ENCODE measurements at places on chromosomes 7 and 10. TPM values are rescaled to one million over a fixed set of nuclear protein-coding genes. Genes with fewer than 3 reads are reported as not detected.

GRCh38 chr7:20454202-20454601 is 123.5 kb downstream of the ITGB8 start:
- DNase-seq: no peak

GRCh38 chr10:22326145-22326702 is 5.3 kb downstream of the BMI1 start:
- DNase-seq: no peak

DNA sequence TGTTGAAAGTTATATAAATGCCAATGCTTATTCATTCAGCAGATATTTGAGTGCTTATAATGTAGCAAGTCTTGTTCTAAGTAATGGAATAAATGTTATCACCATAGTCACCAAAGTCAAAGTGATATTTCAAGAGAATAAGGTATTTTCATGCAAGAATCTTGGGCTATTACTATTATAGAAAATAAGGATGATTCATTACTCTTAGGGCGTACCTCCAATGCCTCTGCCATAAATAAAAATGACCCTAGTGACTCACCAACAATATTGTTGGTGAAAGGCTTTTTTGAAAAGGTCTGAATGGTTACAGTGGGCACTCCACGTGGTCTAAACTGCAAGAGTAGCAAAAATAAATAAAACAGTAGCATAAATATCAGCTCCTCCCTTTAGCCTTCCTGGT is 68.4 kb downstream of the RALA start:
- no peak for DNase-seq

GRCh38 chr10:69844698-69845097 is 43.0 kb downstream of the COL13A1 start:
- DNase-seq: no peak

GRCh38 chr7:157517782-157518513 is 181.1 kb downstream of the DNAJB6 start:
- no peak for DNase-seq

DNA sequence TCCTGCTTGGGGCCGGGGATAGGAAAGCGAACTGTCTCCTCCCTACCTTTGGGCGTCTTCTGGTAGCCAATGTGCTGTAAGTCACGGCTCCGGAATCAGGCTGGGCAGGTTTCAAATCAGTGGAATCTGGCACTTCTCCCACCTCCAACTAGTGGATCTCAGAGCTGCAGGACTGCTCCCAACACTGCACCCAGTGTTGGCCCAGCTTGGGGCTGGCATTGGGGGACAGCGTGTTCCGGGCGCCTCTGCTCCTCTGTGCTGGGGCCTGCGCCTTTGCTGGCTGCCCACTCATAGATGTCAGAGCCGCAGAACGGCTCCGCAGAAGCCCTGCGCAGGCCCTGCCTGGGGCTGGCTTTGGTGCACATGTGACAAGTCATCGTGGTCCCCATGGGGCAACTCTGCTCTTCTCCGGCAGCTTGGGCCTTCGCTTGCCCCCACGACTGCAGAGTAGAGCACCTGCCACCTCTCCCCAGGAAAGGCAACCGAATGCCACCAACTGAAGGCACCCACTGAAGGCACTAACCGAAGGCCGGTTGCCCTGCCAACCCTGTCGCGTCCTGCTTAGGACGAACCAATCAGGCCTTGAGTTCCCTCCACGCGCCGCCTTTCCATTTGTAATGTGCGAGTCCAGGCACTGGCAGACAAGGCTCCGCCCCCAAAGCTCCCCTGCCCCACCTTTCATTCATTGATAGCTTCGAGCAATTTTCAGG is 85.5 kb upstream of the ABI1 start:
- no peak for DNase-seq

DNA sequence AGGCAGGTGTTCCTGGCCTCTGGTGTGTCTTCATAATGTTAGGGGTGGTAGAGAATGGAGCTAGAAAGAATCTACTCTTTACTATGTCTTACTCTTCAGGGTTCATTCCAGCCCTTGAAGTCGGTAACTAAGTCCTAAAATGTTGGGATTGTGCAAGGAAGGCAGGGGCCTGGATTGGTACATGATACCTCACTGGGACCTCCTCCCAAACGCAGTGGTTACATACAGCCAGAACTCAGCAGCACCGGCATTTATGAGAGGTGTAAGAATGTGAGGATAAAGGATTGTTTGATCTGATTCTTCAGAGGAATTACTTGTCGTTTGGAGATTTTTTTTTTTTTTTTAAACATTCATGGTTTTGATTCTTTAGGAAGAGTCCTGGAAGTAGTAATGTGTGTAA is 6.9 kb downstream of the COMTD1 start:
- no peak for DNase-seq

DNA sequence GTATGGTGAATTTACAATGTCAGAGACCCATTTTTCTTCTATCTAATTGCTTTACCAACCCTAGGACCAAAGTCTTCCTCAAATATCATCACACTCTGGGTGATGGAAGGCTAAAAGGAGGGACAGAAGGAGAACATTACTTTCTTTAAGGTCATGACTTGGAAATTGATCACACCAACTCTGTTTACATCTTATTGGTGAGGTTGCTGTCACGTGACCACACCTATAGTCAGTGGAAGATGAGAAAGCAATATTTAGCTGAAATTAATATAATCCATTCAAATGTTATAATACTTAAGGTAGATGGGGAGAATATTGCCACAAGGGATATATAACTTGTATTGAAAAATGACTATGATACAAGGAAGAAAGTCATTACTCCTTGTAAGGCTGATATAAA is 183.6 kb upstream of the SMIM30 start:
- DNase-seq: no peak

DNA sequence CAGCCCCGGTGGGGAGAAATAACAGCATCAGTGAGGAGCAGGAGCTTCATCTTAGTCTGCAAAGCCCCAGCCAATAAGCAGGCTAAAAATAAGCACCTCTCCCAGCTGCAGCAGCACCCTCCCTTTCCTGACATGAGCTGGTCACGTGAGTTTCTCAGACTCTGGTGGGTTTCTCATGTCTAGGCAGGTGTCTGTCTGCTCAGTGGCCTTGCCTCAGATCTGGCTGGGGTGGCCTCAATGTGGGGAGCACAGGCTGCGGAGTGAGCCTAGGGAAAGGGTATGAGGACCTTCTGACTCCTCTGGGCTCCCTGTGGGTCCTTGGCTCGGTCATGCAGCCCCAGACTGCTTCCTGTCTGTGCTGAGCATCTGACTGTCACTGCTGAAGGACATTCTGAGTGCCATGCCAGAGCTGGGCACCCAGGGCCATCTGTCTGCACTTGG is 81.6 kb upstream of the LRRC4 start:
- no peak for DNase-seq

- DNase-seq: no peak
These were observed 309.3 kb upstream of the KCND2 start for GRCh38 chr7:119963654-119964053.

DNA sequence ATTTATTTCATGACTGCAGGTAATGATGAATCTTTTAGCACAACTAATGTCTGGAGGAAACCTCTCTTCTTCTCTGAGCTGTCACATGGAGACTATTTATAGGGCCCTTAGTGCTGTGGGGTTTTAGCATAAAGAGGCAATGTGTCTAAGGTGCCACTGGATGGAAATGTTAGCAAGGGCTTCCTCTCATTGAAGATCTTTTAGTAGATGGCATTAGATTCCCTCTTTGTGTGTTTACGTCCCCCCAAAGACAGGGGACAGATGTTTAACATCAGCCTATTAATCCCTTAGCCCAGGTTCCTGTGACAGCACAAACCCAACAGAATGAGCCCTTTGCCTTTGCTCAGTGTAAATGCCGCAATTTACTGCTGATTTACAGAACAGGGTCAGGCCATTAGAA is 208.6 kb downstream of the SKAP2 start:
- DNase-seq: no peak

DNA sequence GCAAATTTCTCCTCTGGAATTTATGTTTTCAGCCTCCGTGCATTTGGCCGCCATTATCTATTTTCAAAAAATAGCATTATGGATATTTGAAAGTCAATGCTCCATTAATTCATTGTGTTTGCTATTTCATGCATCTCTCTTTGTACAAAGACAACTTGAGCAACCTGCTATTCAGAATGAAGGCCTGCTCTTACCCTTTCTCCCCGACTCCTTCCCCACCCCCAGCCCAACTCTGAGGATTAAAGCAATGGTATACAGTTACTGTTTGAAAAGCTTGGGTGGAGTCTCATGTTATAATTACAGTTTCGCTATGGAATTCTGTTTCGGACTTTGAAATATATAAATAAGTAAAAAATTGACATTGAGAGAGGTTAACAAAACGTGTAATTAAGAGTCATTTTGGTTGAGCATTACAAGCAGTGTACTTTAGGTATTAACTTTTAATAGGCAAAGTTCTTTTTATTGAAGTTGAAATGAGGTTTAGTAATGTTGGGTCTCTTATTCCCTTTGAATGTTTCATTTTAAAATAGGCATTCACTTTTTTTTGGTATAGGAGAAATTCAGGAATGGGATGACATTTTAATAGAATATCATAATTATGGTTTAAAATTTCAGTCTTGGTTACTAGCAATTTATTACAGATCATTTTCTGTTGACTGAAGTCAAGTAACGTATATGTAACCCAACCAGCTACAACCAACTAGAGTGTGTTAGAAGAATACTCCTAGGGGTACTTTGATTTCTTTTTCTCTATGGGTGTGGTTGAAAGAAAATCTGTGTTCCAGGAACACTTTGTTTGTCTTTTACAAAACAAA is 93.1 kb downstream of the ARID5B start:
- no peak for DNase-seq

- DNase-seq: no peak
These were observed 22.9 kb downstream of the ABRAXAS2 start for GRCh38 chr10:124824507-124824906.

GRCh38 chr7:141242568-141242967 is 168.7 kb downstream of the TMEM178B start:
- no peak for DNase-seq

- no peak for DNase-seq
These were observed 215.1 kb downstream of the DIP2C start for GRCh38 chr10:474406-474805.

DNA sequence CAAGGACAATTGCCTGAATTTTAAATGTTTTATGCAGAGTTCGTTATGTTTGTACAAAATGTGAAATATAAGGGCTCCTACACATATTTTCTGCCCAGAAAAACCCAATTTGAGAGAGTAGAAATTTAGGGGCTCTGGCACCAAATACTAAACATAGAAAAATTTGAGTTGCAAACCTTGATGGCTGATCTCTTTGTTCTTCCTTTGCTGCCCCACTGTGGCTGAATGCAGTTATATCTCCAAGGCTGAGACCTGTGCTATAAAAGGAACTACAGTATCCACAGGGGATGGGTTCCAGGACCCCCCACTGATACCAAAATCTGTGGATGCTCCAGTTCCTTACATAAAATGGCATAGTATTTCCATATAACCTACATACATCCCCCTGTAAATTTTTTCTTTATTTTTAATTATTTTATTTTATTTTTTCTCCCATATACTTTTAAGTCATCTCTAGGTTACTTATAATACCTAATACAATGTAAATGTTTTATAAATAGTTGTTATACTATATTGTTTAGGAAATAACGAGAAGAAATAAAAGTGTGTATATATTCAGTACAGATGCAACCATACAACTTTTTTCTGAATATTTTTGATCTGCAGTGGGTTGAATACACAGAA is 22.5 kb downstream of the CFAP43 start:
- DNase-seq: peak; percentile 38

DNA sequence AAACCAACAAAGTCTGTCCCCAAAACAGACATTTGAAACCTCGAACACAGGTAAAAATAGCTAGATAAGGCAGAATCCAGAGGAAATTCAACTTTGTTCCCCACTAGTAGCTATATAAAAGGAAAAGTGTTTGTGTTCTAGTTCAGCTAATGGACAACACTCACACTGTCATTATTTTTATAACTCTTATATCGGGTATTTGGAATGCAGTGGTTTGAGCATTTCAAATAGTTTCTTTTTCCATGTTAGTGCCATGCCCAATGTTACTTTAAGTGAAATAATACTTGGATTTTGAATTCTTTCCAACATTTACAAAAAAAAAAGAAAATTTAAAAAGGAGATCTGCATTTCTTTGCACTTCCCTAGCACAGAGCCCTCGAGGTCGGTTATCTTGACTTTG is 213.6 kb downstream of the DOCK4 start:
- DNase-seq: no peak

- no peak for DNase-seq
These were observed 116.8 kb downstream of the MAD1L1 start for GRCh38 chr7:2115760-2116447.

DNA sequence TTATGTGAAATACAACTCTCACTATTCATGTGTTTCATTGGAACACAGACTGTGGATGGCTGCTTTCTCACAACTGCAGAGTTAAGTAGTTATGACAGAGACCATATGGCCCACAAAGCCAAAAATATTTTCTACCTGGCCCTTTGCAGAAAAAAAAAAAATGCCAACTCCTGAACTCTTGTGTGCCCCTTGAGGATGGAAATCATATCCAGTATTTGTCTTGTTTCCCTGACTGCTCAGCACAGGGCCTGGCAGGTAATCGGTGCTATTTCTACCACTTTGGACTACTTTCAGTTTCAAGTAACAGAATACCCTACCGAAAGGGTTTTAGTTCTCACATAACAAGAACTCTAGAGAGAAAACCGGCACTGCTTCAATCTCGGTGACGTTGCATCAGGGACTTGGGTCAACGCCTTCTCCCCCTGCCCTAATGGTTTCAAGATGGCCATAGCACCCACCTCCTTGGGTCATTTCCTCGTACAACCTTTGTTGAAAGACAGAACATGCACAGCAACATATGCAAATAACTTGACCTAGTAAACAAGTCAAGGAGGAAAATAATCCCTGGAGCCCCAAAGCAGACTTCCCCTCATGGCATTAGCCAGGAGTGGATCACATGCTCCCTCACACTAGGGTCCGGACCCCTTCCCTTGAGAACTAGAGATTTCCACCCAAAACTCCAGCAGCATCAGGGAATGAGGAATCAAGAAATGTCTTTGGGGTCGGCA is 11.8 kb upstream of the GPNMB start:
- DNase-seq: no peak

DNA sequence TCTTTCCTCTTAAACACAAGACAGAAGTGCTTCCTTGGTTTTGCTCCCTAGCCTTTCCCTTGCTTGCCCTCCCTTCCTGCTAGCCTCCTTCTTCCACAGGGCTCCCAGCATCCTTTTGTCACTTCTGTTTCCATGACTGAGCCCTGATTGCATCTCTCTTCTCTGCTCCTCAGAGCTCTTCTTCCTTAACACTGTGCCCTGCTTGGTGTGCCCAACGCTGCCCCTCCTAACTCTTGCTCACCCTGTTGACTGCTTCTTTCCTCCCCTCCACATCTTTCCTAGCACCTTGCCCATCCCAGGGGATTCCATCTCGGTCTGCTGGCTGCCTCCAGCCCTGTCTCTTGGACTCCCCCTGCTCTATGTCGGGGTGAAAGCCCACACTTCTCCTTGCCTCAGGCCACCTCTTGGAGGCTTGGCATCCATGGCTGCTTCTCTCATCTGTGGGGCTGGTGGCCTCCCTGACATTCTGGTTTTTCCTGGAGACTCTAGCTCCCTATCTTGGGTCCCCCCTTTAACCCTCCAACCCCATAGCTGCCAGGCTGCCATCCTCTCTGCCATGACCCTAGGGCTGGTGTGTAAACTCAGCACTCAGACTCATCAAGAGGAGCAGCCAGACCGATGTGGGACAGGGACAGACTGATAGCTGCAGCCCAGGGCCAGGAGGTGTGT is 5.8 kb downstream of the IGFBP1 start:
- DNase-seq: no peak

Gene PWWP2B
- 5.4 TPM for polyA plus RNA-seq

Gene TYW1B
- polyA plus RNA-seq: 8.6 TPM

Gene NUPR2
- polyA plus RNA-seq: 2.0 TPM

Gene VIM
- polyA plus RNA-seq: 1,231 TPM

Gene LRRN3
- 4.3 TPM for polyA plus RNA-seq

Gene LIPN
- not detected for polyA plus RNA-seq

Gene RAMP3
- 8.2 TPM for polyA plus RNA-seq

Gene GARS1
- 99.6 TPM for polyA plus RNA-seq

Gene ITGA8
- polyA plus RNA-seq: 47.7 TPM

Gene STEAP4
- polyA plus RNA-seq: 0.23 TPM

Gene ZSCAN25
- 20.4 TPM for polyA plus RNA-seq

Measured in left kidney (tissue), 8 donors.